Tibial nerve (tissue), 4 donors: ENCODE measurements at places on chromosomes 12 and 14. TPM values are rescaled to one million over a fixed set of nuclear protein-coding genes. Genes with fewer than 3 reads are reported as not detected.

The HOMEZ gene
- 10.9 TPM for total RNA-seq

- no peak for DNase-seq
Measured at GRCh38 chr12:109289551-109289950, 19.5 kb downstream of the FOXN4 start.

The NFKBIA gene
- total RNA-seq, result 987 TPM

DNA sequence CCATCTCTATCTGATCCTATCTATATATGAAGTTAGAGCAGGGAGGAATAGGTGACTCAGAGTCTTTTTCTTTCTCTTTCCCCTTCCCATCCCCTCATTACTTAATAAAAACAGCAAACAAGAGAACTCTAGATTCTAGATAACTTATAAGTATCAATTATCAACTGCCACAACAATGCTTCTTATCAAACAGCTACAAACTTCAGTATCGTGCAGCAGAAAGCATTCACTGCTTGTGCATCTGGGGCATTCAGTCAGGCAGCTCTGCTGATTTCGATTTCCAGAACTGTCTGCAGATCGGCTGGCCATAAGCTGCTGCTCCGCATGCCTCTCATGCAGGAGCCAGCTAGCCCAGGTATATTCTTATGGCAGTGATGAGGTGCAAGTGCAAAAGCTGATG, 19.4 kb downstream of the A2ML1 start:
- no peak for DNase-seq

GRCh38 chr12:10690906-10691305, 17.1 kb upstream of the STYK1 start:
- DNase-seq, result no peak

The TAS2R13 gene
- 1.9 TPM for total RNA-seq

GRCh38 chr12:80268924-80269749, 169.8 kb downstream of the OTOGL start:
- no peak for DNase-seq

The OVCH1 gene
- total RNA-seq, result 0.21 TPM

DNA sequence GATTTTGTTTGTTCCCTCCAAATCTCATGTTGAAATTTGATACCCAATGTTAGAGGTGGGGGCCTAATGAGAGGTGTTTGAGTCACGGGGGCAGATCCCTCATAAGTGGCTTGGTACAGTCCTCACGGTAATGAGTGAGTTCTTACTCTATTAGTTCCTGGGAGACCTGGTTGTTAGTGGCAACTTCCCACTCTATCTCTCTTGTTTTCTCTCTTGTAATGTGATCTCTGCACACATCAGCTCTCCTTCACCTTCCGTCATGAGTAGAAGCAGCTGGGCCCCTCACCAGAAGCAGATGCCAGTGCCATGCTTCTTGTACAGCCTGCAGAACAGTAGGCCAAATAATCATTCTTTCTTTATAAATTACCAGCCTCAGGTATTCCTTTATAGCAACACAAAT, 29.6 kb upstream of the KCNK10 start:
- DNase-seq, result no peak

- DNase-seq, result no peak
Measured at GRCh38 chr14:93239869-93240677, 33.0 kb downstream of the UBR7 start.

The DHRS4L2 gene
- 19.6 TPM for total RNA-seq

The CLEC14A gene
- total RNA-seq, result 66.9 TPM

- DNase-seq, result no peak
Measured at GRCh38 chr14:33904609-33905008, 46.3 kb downstream of the EGLN3 start.

GRCh38 chr12:88036353-88036965, 7.3 kb upstream of the C12orf50 start:
- no peak for DNase-seq

DNA sequence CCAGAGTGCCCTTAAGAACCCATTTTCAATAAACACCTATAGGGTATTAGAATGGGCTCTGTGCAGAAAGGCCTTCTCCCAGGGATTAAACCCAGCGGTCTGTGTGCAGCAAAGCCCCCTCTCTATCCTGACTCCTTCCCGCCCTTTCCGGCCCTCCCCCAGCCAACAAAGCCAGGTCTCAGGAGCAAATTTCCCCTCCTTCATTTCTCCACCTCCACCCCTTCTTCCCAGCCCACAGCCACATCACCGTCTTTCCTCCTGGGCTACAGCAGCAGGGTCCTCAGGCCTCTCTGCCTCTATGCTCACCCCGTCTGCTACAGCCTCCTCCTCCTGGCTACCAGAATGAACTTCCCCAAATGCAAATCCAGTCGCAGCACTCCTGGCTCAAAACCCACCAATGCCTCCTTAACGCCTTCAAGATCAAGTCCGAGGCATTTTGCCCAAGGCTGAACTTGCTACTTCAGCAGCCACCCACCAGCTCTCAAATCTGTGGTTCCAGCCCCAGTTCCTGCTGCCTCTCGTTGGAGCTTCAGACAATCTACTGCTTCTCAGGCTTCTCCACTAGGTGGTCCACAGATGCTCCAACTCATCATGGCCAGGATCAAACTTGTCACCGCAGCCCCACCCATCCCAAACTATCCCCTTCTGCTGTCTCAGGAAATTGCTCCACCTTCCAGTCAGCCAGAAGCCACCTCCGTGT, 134.8 kb downstream of the BCL11B start:
- no peak for DNase-seq

DNA sequence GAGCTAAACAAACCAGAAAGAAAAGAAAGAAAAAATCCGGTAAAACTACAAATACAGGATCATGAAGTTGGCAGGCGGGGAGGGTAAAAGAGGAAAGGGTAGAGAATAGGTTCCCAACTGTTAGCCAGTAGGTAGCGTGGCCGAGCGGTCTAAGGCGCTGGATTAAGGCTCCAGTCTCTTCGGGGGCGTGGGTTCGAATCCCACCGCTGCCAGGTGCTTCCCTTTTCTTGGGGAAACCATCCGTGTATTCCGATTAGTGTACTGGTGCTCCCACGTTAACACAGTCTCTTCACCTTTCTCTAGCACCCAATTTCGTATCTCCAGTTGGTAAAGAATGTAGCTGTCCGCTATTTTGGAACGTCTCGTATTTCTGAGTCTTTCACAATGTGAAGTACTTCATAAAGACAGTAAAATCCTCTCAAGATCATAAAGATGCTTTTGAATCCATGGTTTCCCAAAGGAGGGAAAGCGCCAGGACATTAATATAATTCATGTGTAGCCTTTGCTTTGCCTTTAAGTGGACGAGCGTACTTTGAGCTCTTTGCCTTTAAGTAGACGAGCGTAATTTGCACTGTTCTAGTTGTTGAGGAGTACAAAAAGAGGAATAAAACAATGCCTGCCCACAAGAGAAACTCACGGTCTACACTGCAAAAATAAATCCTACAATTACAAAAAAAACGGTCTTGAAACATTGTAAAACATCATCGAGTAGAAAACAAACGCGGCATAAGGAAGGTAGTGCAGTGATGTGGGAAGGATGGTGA, 19.0 kb upstream of the RNASE12 start:
- peak; percentile 87 for DNase-seq

- DNase-seq, result no peak
Measured at GRCh38 chr12:101763246-101763931, 24.1 kb upstream of the SYCP3 start.

DNA sequence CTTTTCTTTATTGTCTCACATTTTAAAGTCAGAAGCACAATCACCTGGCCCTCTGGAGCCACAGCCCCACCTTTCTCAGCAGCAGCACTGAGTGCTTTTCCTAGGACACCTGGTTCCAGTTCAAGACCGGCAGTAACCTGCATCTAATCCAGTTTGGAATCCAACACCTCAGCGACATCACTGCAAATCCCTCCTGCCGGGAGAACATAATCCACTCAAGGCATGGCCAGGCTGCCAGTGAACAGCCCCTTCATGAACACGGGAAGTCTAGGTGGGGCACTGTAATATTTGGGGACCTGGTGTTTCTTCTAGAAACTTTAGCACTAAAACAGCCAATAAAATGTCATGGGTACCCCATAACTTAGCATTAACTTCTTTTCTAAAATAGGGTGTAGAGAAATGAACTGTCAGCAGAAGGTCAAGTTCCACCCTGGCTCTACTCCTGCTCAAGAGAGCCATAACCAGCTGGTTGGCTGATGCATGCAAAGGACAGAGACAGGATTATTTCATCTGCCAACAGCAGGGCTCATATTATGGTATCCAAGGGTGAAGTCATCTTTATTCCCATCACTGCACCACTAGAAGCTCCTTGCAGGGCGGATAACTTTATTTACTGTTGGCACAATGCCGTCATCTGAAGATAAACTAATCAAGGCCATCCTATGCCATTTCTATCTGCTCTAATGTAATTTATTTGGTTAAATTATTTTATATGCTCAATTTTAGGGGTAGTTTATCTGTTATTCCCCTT, 76.7 kb downstream of the TTC7B start:
- no peak for DNase-seq

DNA sequence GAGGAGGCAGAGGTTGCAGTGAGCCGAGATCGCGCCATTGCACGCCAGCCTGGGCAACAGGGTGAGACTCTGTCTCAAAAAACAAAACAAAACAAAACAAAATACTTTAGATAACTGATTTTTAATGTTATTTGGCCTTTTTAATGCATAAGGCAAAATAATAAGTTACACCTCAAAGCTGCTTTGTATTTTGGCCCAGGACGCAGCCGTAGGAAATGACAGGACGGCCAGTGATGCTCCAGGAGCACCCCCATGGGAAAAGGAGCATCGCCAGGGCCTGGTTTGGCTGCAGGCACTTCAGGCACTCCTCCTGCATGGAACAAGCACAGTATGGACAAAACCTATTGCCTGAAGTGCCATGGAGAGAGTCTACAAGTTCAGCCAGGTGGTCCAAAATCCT, 3.5 kb upstream of the NFKBIA start:
- DNase-seq, result no peak

- DNase-seq, result no peak
Measured at GRCh38 chr14:69464379-69464778, 20.1 kb upstream of the PLEKHD1 start.

The HOXC13 gene
- total RNA-seq, result not detected

The FAM222A gene
- 3.3 TPM for total RNA-seq

- no peak for DNase-seq
Measured at GRCh38 chr14:53365486-53366130, 212.5 kb upstream of the DDHD1 start.

The TAS2R20 gene
- total RNA-seq, result 1.4 TPM

GRCh38 chr12:108811411-108812180, 45.8 kb downstream of the SSH1 start:
- no peak for DNase-seq

The NAV3 gene
- 32.0 TPM for total RNA-seq

GRCh38 chr12:53365245-53365904, 14.6 kb upstream of the SP1 start:
- no peak for DNase-seq

The NKX2-8 gene
- total RNA-seq, result not detected

The SERPINA10 gene
- not detected for total RNA-seq

The CCDC59 gene
- total RNA-seq, result 40.6 TPM

DNA sequence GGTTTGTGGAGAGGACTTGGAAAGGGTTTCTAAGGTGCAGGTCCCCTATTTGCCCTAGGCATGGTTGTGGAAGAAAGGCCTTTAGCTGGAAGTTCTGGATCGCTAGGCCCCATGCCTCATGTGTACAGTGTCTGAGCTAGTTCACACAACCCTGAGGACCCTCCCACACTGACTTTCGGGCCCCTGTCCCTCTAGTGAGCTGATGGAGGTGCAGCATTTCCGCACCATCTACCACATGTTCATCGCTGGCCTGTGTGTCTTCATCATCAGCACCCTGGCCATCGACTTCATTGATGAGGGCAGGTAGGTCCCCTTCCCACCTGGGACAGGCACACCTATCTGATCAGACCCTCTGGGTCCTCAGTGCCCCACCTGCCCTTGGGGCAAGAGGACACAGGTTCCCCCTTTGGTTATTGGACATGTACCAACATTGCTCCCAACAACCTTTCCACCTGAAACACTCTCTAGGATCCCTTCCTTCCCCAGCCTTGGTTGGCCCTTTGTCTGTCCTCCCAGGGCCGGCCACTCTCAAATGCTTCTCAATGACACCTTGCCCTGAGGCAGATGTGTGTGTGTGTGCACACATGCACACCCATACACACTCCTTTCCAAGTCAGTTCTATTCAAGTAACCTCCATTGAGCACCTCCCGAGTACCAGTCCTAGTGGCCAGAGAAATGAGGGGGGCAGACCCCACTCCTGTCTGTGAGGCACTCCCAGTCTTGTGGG, 2.6 kb downstream of the SOAT2 start:
- DNase-seq, result no peak
